ENCODE measurements at places on chromosomes 13 and 19. TPM values are rescaled to one million over a fixed set of nuclear protein-coding genes. Genes with fewer than 3 reads are reported as not detected.

ANKLE1 gene
- 0.39 TPM for total RNA-seq

DNASE2 gene
- 40.1 TPM for total RNA-seq

DHDH gene
- not detected for total RNA-seq

ZNF256 gene
- 3.3 TPM for total RNA-seq

GARIN5A gene
- total RNA-seq = 0.39 TPM

PSG7 gene
- total RNA-seq = not detected

HIF3A gene
- 7.5 TPM for total RNA-seq

KLK15 gene
- total RNA-seq = not detected

C13orf46 gene
- 2.5 TPM for total RNA-seq

TNNI3 gene
- total RNA-seq = not detected
